B cell (primary cell): ENCODE measurements at places on chromosomes 6 and 20. TPM values are rescaled to one million over a fixed set of nuclear protein-coding genes. Genes with fewer than 3 reads are reported as not detected.

GRCh38 chr6:122612838-122613237, 2.6 kb downstream of the PKIB start:
- DNase-seq: no peak
- H3K4me1 ChIP-seq: peaks cover 21% of the 10 kb centered on the region
- H3K27me3 ChIP-seq: peaks cover 28% of the 10 kb centered on the region
- no peaks in the 10 kb centered on the region for H3K36me3 ChIP-seq
- H3K4me3 ChIP-seq: no peak overlapping the region
- no peak overlapping the region for H3K27ac ChIP-seq

GRCh38 chr6:98769546-98769945, 64.8 kb upstream of the POU3F2 start:
- H3K27me3 ChIP-seq: no peaks in the 10 kb centered on the region

- H3K27ac ChIP-seq: no peak overlapping the region
- H3K4me1 ChIP-seq: no peaks in the 10 kb centered on the region
- H3K4me3 ChIP-seq: no peak overlapping the region
- no peak for DNase-seq
- H3K36me3 ChIP-seq: peaks cover 2% of the 10 kb centered on the region
- H3K27me3 ChIP-seq: no peaks in the 10 kb centered on the region
Observed at GRCh38 chr6:100678027-100678426, 203.1 kb downstream of the ASCC3 start.

SAMD3 gene
- 0.57 and 2.5 TPM in 2 replicates for total RNA-seq
